ENCODE measurements at places on chromosomes 2 and 18. TPM values are rescaled to one million over a fixed set of nuclear protein-coding genes. Genes with fewer than 3 reads are reported as not detected.

DNA sequence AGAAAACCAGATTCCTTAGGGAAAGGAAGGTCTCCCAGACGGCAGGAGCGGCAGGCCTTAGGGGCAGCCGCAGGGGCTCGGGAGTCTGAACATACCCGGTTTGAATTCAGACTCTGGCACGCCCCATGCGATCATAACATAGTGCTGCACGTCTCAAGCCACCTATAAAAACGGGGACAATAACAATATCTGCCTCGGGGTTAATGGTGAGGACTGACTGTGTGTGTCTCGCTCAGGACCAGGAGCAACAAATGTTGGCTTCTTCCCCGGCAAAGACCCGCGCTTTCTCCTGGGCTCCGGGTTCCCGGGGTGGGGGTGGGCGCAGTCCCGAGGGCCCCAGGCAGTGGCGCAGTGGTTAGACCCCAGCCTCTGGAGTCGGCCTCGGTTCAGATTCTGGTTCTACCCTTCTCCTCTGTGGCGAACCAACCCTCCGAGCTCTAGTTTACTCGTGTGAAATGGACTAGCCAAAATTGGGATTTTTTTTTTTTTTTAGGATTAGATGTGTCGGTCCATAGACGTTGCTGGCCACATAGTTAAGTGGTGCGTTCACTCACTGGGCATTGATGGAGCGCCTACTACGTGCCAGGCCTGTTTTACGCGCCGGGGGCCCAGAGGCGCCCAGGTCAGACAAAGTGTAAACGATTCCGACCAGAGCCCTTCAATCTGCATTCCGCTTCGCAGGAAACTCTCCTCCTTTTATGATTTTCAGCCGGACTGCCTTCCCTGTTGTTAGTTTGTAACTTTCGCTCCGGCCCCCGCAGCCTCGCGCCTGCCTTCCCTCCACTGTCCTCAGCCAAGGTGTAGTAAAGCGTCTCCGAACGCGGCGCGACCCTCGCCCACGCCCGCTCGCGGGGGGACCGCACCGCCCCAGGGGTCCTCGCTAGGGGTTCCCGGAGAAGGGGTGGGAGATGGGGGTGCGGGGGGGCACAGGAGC, 820 bp upstream of the SH3BP4 start:
- no peaks in the 10 kb centered on the region for H3K36me3 ChIP-seq
- no peaks in the 10 kb centered on the region for H3K27me3 ChIP-seq
- peak overlapping the region; percentile 83 for H3K4me3 ChIP-seq
- DNase-seq: no peak
- no peak overlapping the region for H3K27ac ChIP-seq

GPBAR1 gene
- total RNA-seq: not detected

GRCh38 chr2:62461707-62462106, 44.3 kb downstream of the TMEM17 start:
- peak; percentile 65 for DNase-seq
- no peaks in the 10 kb centered on the region for H3K27me3 ChIP-seq
- no peaks in the 10 kb centered on the region for H3K36me3 ChIP-seq
- peaks cover 18% of the 10 kb centered on the region for H3K4me1 ChIP-seq
- no peak overlapping the region for H3K27ac ChIP-seq

DNA sequence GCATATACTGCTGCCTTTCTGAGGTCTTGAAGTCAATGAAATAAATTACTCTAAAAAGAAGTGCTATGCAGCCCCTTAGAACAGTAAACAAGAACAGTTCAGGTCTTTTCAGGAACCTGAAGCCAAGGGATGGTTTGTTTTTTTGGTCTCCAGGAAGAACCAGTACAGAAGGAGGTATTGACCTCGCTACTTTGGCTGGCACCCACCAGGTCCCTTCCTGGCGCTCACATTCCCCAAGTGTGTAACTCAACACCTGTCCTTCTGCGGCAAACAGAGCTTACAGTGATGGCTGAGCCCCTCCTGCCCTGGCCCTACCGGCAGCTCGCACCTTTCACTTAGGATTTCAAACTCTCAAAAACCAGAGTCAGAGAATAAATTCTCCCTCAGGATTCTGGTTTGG, 51.9 kb downstream of the SETBP1 start:
- H3K4me1 ChIP-seq: peaks cover 30% of the 10 kb centered on the region
- no peak for DNase-seq
- H3K27ac ChIP-seq: peak overlapping the region; percentile 65
- H3K36me3 ChIP-seq: no peaks in the 10 kb centered on the region
- no peaks in the 10 kb centered on the region for H3K27me3 ChIP-seq

PROC gene
- 0.58 TPM for total RNA-seq

DNA sequence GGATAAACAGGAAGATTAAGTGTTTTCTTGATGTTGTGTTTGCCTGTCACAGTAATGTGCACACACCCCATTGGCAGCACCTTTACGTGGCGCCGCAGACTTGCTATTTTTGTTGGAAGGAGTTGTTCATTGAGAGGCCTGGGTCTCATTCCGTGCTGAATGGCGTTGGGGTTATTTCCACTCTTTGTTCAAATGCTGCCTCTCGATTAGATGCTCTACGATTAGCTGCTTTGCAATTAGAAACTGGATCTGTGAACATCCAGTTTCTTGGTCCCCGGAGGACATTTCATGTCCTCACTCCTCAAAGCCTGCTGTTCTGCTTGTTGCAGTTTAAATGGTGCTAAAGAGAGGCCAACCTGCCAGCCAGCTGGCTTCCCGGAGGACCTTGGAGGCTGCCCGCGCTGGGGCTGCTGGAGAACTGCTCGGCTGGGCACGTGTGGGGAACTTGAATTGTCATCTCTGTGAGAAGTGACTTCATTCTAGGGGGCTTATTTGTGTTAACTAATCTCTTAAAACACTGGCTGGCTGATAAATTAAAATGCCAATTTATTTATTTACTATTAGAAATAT, 117.4 kb upstream of the NABP1 start:
- no peak for DNase-seq
- H3K27ac ChIP-seq: no peak overlapping the region
- peaks cover 2% of the 10 kb centered on the region for H3K4me1 ChIP-seq
- no peaks in the 10 kb centered on the region for H3K27me3 ChIP-seq

GRCh38 chr2:102832789-102833188, 71.0 kb downstream of the TMEM182 start:
- no peaks in the 10 kb centered on the region for H3K4me1 ChIP-seq
- no peak overlapping the region for H3K4me3 ChIP-seq
- no peak overlapping the region for H3K27ac ChIP-seq
- H3K27me3 ChIP-seq: no peaks in the 10 kb centered on the region
- H3K36me3 ChIP-seq: no peaks in the 10 kb centered on the region
- DNase-seq: no peak

DNA sequence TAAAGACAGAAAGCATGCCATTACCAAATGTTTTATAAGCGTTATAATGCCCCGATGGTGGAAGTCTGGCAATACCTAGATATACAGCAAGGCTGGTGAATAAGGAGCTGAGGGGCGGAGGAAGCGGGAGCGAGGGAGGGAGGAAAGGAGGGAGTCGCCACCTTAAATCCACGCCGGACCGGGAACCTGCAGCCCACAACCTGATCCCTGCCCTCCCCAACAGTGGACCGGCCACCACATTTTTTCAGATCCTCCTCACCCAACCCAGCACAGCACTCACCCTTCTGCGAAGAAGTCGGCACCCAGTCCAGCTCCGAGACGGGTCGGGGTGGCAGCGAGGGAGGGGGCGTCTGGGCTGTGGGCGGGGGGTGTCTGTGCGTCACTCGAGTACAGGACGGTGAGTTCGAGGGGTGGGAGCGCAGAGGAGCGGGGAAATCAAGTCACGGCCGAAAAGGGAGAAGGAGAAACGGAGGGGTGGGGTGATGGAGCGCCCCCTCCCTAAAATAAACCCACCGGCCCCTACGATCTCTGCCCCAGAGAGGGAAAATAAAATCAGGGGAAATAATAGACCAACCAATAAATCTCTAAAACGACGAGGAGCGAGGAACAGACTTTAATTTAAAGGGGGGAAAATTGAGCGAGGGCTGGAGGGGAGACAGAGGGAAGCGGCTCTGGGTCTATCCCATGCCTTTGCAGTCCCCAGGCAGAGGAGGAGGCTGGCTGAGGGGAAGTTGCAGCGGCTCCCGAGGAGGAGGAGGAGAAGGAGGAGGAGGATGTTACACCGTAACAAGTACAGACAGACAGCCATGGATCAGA, 96.5 kb upstream of the SERTAD2 start:
- H3K4me1 ChIP-seq: peaks cover 21% of the 10 kb centered on the region
- H3K4me3 ChIP-seq: peak overlapping the region; percentile 85
- H3K36me3 ChIP-seq: no peaks in the 10 kb centered on the region
- no peaks in the 10 kb centered on the region for H3K27me3 ChIP-seq

RNASEH1 gene
- total RNA-seq: 51.1 TPM

DNA sequence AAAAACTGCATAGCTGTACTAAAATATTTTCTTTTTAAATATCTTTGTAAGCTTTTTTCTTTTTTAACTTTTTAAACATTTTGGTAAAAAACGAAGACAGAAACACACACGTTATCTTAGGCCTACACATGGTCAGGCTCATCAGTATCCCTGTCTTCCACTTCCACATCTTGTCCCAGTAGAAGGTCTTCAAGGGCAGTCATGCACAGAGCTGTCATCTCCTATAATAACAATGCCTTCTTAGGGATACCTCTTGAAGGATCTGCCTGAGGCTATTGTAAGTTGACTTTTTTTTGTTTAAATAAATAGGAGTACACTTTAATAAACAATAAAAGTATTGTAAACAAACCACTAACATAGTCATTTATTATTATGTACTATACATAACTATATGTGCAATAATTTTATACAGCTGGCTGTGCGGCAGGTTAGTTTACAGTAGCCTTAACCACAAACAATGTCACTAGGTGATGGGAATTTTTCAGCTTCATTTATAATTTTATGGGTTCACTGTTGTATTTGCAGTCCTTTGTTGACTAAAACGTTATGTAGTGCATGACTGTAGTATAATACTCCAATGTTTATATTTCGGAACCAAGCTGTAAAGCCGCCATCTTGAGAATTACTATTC, 124.4 kb downstream of the MAP4K4 start:
- H3K4me1 ChIP-seq: peaks cover 71% of the 10 kb centered on the region
- H3K27me3 ChIP-seq: no peaks in the 10 kb centered on the region
- peak; percentile 91 for DNase-seq
- no peak overlapping the region for H3K4me3 ChIP-seq
- H3K27ac ChIP-seq: peak overlapping the region; percentile 78
- peaks cover 24% of the 10 kb centered on the region for H3K36me3 ChIP-seq

DNA sequence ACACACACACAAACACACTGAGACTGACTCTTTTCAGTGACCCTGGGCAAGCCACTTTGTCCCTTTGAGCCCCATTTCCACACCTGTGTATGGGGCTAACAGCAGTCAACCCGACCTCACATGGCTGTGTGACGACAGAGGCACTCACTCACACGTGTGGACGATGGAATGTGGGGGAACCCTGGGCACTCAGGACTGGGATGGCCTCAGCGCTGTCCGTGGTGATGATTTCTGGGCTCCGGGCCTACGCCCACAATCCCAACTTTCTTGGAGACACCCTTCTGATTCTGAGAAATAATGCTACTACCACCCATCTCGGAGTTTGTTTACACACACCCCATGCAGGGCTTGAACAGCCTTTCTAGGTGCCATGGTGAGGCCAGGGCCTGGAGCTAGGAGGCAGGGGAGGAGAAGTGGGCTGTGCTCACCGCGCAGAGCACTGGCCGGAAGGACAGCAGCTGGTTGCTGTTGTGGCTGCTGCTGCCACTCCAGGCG, 1.5 kb downstream of the CRYBA2 start:
- H3K36me3 ChIP-seq: no peaks in the 10 kb centered on the region
- peaks cover 25% of the 10 kb centered on the region for H3K4me1 ChIP-seq
- H3K4me3 ChIP-seq: no peak overlapping the region
- H3K27ac ChIP-seq: no peak overlapping the region

GRCh38 chr2:205765151-205765550, 82.8 kb downstream of the NRP2 start:
- no peak for DNase-seq
- H3K4me3 ChIP-seq: no peak overlapping the region
- no peaks in the 10 kb centered on the region for H3K27me3 ChIP-seq
- H3K4me1 ChIP-seq: peaks cover 17% of the 10 kb centered on the region
- no peak overlapping the region for H3K27ac ChIP-seq

DNA sequence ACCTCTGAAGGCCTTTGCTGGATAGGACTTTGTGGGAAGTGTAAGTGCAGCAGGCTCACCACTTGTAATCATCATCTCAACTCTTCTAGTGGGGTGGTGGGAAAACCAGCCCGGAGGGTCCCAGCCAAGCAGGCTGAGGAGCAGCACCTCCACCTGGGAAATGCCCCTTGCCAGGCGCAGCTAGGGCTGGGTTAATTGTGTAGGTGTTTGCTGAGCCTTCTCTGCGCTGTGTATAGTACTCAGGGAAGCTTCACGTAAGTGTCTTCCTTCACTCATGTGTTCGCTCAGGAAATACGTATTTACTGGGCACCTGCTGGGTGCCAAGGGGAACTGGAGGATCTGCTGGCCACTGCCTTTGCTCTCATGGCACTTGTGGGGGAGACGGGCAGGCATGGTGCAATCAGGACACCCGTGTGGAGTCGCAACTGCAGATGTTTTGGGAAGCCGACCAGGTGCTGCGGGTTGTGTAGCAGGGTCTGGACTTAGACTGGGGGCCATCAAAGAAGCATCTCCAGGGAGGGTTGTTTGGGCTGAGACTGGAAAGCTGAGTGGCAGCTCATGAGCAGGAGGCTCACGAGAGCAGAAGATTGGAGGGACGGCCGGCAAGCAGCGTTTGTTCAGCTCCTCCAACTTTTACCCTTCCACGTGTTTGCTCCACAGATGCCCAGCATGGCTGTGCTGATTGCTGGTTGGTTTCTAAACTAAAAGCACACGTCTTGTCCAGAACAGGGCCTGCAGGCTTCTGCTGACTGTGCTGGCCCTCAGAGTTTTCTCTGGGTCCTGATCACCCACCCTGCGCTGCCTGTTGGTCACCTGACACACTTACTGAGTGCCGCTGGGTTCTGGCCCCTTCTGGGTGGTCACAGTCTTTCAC, 164.6 kb downstream of the LDLRAD4 start:
- no peaks in the 10 kb centered on the region for H3K4me1 ChIP-seq
- peaks cover 91% of the 10 kb centered on the region for H3K27me3 ChIP-seq
- no peaks in the 10 kb centered on the region for H3K36me3 ChIP-seq
- H3K4me3 ChIP-seq: no peak overlapping the region
- H3K27ac ChIP-seq: no peak overlapping the region

QPCT gene
- total RNA-seq: not detected

GRCh38 chr2:236627841-236628240, 58.2 kb downstream of the ACKR3 start:
- no peaks in the 10 kb centered on the region for H3K27me3 ChIP-seq
- no peak for DNase-seq
- H3K4me3 ChIP-seq: no peak overlapping the region
- H3K4me1 ChIP-seq: no peaks in the 10 kb centered on the region
- no peak overlapping the region for H3K27ac ChIP-seq
- H3K36me3 ChIP-seq: no peaks in the 10 kb centered on the region
